ENCODE measurements at places on chromosomes 2 and 18.

- DNase-seq = no peak
Observed at GRCh38 chr2:42767080-42767898, 3.4 kb upstream of the OXER1 start.

GRCh38 chr2:98487806-98488189 lies 43.1 kb downstream of the INPP4A start:
- no peak for DNase-seq

DNA sequence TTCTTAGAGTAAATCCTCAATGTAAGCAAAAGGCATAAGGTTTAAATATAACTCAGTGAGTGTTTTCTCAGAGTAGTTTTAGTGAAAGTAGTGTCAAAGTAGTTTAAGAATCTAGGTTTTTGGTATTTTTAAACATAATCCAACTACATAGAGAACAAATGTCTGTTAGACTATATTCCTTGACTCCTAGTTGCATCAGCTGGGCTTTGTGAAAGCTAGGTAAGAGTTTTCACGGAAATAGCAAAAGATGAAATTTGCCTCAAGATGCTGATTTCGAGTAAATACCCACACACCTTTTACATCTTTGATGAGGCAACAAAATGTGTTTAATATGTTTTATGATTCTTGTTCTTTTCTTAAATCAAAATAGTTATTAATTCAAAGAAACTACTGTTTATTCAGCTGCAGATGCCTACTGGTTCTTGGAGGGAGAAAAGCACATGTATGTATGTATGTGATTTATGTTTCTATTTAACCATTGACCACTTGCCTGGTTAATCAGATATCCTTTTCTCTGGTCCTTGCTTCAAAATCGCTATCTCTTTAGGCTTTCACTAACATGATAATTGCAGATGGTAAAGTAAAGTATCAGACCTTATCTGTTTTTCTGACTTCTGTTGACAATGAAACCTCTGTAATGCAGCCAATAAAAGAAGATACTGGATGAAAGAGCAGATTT lies 117.4 kb upstream of the NOSTRIN start:
- no peak for DNase-seq

- no peak for DNase-seq
Observed at GRCh38 chr2:85892216-85892944, 3.6 kb upstream of the ST3GAL5 start.

- no peak for DNase-seq
Observed at GRCh38 chr2:98935111-98935770, 784 bp downstream of the CRACDL start.

DNA sequence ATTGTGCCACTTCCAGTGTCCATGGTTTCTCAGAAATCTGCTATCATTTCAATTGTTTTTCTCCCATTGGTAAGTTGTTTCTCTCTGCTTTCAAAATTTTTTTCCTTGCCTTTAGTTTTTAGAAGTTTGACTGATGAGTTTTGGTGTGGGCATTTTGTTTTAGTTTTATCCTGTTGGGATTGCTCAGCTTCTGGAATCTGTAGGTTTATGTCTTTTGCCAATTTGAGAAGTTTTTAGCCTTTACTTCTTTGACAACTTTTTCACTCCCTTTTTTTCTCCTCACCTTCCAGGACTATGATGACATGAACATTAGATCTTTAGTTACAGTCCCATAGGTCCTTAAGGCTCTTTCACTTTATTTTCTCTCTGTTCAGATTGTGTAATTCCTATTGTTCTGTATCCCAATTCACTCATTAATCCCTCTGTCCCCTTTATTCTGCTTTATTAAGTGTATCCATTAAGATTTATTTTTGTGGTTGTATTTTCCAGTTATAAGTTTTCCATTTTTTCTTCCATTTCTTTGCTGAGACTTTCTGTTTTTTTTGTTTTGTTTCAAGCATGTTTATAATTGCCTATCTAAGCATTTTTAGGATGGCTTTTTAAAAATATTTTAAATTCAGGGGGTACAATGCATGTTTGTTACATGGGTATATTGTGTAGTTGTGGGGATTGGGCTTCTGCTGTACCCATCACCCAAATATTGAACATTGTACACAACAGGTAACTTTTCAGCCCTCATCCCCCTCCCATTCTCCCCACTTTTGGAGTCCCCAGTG lies 17.9 kb downstream of the MFSD6 start:
- DNase-seq = no peak

DNA sequence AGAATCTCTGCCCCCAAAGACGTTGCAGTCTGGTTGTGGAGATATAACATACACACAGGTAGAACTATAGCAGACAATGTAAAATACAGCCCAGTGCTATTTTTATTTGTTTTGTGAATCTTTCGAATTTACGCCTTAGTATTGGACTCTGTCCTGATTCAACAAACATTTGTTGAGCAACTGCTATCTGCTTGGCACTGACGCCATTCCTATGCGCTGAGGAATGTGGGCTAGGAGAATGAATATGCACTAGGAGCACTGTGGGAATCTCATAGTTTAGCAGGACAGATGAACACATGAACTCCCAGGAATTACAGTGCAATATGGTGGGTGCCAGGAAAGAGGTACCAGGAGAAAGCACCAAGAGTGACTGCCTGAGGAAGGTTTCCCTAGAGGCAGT lies 181.7 kb upstream of the SIX3 start:
- DNase-seq = peak; percentile 39

GRCh38 chr18:48996901-48997463 lies 46.2 kb upstream of the SMAD7 start:
- DNase-seq = peak; percentile 84

DNA sequence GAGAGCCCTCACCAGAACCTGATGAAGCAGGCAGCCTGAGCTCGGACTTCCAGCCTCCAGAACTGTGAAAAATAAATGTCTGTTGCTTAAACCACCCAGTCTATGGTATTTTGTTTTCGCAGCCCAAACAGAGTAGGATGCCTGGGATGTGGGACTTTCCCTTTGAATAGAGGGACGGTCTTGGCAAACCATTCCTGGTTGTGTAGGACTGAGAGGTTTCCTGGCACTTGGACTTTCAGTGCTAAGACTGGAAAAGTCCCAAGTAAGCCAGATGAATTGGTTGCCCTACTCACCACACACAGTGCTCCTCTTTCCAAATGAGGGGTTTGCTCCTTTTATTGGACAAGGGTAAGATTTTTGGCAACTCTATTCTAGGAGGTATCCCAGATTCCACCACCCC lies 46.8 kb upstream of the ACMSD start:
- DNase-seq = no peak

DNA sequence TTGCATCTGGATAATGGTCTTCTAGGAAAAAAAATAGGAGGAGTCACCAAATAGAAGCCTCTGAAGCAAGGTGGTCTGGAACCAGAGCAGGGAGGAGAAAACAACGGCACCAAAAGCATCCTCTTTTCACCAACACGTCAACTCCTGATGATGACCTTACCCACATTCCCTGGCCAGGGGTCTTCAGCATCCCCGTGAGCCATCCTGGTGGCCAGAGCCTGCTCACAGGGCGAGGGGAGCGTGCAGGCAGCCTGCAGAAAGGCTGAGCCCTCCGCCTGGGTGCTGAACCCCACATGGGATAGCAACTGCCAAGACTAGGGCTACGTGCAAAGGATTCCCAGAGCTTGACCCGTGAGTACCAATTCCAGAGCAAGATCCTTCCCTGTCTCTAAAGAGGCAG lies 191.0 kb downstream of the NDUFA10 start:
- DNase-seq = no peak

- no peak for DNase-seq
Observed at GRCh38 chr2:200477667-200478131, 32.2 kb downstream of the KCTD18 start.

DNA sequence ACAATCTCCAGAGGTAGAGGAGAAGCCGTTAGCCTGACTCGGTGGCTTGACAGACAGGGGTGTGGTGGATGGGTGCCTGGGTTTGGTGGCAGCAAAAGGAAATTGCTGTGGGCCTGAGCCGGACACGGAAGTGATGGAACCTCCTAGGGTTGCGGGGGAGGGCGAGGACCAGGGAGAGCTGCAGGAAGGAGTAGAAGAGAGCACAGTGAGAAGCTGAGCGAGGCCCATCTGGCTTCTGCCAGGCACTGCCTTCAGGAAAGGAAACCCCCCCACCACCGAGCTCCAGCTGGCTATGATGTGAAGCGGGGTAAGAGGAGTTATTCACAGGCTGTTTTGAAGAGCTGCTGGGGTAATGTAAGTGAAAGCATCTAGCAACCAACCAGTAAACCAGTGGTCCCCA lies 134.6 kb downstream of the TSN start:
- DNase-seq = no peak

DNA sequence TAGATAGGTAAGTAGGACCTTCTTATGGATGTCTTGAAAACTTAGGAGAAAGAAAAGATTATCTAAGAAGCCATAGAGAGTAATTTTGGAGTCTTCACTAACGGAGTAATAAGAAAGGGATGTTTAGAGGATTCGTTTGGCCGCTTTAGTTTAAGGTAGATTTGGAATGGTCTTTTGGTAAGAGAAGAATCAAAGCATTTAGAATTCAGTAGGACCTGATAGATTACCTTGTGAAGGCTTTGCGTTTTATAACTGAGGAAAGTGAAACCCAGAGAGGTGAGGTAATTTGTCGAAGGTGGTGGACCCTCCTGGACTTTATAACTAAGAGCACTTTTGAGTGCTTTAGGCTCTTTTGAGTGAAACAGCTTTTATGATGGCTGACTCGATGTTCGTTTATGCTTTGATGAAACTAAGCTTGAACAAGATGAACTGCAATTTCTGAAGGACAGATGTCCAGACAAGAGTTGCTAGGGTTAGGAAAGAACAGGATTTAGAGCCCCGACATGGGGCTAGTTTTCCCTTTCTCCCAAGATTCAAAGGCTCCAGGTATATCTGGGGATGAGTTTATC lies 1.3 kb downstream of the MYL12B start:
- no peak for DNase-seq

DNA sequence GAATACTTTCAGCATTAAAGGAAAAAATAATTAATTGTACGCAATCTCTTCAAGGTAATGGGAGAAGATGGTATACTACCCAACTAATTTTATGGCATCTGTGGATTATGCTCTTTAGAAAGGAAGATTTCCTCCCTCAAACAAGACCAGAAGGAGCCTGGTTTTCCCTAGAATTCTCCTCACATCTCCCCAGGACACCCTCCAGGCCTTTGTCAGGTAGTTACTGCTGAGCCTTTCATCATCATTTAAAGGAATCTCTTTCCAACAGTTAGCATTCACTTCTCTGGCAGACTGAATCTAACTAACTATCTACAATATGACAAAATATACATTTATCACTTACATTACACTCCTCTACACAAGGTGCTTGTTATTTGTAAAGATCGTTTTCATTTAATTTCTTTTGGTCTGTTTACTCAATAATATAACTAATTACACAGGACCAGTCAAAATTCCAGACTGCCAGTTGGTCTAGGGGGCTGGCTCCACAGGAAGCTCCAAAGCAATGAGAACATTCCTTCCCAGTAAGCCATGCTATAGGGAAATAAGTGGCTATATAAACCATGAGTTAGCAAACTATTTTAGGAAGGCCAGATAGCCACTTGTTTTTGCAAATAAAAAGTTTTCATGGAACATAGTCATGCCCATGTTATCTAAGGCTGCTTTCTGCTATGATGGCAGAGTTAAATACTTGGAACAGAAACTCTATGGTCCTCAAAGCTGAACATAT lies 19.1 kb downstream of the ZNF24 start:
- no peak for DNase-seq

DNA sequence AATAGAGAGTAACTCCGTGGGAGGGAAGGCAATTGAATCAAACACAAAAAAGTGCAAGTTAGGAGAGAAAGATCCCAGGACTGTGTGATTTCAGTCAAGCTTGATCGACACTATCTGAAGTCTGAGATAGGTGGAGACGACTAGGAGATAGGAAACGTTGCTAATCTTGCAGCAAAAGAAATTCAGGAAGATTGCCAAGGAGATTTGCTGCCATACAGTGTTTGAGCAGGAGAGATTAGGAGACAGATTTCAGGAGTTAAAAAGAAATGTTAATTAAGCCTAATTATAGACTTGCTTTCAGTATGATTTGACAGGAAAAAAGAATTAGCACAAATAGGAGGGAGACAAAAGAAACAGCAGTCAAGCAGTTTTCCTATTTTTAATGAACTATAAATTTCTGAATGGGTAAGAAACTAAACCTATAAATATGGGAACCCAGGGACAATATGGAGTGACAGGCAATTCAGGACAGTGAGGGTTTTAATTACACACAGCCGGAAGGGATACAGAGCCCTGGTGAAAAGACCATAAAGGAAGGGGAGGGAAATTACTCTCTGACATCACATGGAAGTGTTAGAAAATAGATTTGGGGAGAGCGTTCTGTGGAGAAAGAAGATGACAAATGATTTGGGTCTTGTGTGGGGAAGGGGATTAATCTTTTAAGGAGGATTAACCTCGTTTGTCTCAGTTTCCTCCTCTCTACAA lies 72.6 kb downstream of the SUCLG1 start:
- no peak for DNase-seq

DNA sequence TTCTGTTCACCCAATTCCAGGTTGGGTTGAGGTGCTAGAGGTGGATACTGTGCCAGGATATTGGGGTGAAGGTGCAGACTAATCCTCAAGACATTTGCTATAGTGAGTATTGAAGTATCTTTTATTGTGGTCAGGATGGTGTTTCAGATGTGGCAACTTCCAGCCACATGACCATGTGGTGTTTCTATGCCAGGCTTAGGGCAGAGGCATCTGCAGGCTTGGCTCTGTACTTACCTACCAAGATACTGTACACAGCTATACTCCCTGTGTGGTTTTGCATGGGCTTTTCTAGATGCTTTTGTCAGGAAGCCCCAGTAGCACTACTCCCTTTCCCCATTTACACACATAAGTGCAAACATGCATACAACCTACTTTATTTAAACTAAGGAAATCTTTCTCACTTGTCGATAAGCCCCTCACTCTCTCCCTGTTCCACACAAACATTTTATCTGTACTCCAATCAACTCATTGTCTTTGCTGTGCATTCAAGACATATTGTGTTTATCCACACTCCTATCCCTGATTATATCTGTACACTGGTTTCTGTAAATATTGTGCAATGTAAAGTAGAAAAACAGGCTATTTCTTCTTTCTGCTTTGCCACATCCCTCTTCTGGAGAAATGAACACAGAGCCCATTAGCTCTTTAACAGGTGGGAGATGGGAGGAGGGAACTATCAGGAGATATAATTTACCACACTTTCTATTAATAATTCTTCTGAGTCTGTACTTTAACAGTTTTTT lies 12.3 kb downstream of the ARL6IP6 start:
- peak; percentile 7 for DNase-seq

DNA sequence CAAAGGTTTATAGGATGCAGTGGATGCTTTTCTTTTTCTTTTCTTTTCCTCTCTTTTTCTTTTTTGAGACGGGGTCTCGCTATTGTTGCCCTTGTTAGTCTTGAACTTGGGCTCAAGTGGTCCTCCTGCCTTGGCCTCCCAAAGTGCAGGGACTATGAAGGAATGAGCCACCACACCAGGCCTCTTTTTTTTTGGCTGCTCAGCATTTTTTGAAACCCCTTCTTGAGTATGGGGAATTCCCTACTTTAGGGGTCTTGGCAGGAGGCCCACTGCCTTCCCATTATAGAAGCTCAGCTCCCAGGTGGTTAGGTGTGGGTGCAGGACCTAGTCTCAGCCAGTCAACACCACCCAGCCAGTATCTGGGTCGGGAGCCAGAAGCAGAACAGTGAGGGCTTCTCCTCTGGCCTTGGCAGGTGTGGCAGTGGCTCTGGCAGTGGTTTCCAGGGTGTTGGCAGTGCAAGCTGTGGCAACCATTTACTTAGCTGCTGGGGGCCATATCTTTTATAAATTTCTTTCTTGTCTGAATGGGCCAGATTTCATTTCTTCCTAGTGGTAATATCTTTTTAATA lies 51.4 kb upstream of the ACYP2 start:
- no peak for DNase-seq
